ENCODE measurements at places on chromosomes 3 and 15.

GRCh38 chr3:33488246-33488645, 48.0 kb upstream of the UBP1 start:
- DNase-seq = no peak

GRCh38 chr3:126486360-126486847, 10.7 kb upstream of the ZXDC start:
- no peak for DNase-seq

- no peak for DNase-seq
Measured at GRCh38 chr3:48429960-48430707, at the start of gene PLXNB1. TSS of gene PLXNB1 (minus strand) at chr3:48430086. CDS start at chr3:48424611, 5,475 bp downstream.

DNA sequence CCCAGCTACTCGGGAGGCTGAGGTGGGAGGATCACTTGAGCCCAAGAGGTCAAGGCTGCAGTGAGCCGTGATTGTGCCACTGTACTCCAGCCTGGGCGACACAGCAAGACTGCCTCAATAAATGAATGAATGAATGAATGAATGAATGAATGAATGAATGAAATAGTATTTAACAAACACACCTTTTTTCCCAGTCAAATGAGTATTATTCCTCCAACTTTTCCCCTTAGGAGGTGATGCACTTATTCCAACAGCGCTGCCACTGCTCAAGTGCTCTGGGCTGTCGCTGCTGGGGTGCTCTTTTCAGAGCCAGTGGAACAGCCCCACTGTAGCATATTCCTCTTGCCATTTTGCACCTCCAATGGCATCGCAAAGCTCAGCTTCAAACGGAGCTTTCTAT, 66.8 kb upstream of the RAD18 start:
- DNase-seq = no peak

DNA sequence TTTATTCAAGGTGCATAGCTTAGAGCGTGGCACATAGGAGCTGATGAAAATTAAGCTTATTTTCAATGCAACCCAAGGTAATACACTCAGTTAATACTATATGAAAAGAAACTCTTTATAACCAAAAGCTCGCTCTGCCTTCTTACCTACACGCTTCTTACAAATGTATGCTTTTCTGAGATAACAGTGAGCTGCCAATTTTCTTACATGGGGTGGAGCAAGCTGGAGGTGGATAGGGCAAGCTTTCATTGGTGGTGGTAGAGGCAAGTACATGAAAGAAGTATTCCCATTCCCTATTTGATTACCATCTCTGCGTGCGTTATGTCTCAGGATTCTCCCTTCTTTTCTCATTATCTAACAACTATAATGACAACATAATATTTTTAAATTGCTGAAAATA, 8.9 kb downstream of the DZIP3 start:
- DNase-seq = no peak

- DNase-seq = no peak
Measured at GRCh38 chr15:33150431-33150941, 44.0 kb downstream of the FMN1 start.

DNA sequence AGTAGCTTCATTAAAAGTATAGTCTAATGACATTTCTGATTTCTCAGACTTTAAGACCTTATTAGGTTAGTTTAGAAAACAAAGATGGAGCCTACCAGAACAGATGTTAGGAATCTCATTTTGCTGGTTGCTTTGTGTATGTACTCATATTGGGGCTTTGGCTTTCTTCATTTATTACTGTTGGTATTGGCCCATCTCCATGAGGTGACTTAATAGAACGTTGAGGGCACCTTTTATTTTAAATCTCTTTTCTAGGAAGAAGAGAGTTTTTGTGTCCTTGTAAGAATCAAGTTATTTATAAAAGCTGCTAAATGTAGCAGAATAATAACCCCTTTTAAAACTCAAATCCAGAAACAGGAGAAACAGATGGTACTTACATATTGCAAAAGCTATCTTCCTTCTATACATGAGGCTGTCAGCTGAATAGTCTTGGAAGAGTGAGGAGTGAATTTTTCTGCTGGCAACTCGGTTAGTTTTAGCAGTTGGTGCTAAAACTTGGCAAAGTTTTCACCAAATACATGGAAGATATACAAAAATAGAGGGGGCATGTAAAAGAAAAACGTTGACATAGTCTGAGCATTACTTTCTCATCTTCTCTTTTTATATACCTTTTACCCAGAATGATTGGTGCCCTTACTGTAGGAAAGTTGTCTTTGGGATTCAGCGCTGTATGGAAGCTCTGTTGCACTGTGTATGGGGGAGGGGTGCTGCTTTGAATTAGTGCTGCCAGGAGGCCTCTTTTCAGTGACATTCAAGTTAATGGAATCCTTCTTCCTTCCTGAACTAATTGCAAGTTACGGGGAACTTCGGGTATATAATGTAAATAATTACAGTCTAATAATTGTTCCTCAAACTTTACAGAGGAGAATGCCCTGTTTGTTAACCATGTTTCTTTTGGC, 35.8 kb downstream of the CTNNB1 start:
- DNase-seq = no peak

DNA sequence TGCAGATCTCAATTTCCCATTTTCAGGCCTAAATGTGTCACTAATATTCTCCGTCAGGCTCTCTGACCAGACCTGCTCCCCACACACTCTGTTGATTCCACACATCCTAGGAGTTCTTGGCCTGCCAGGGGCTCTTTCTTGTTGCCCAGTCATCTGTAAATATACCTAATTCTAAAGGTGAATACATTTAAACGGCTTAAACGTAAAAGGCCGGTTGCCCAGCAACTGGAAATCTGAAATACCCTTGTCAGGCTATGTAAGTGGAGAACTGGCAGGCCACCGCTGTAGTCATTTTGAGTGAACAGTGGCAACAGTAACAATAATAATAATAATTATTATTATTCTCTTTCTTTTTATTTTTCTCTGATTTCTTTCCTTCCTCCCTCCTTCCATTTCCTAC, 302.7 kb downstream of the AGBL1 start:
- no peak for DNase-seq

GRCh38 chr3:120114376-120114775, 20.1 kb upstream of the GSK3B start:
- no peak for DNase-seq

GRCh38 chr3:120364821-120365220, 15.7 kb upstream of the LRRC58 start:
- no peak for DNase-seq

- no peak for DNase-seq
Measured at GRCh38 chr3:46861605-46862368, 1.5 kb downstream of the MYL3 start.

DNA sequence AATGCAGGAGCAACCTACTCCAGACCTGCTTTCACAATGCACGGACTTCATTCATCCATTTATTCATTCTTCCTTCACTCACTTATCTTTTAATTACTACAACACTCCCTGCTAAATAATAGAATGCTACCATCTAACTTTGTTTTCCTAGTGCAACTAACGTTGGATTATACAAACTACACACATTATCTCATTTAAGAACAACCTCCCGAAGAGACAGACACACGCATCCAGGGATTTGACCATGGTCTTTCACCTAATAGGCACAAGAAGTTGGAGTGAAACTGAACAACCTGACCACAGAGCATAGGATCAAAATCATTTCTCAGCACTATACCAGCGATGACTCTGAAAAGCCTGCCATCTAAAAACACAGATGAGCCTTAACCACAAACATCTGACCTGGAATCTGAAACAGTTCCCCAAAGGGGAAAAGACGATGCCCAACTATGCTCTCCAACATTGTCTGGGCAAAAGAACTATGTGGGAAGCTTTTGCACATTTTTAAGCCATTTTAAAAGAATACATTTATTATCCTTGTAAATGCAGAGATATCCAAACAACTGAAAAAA, 21.0 kb downstream of the ZNF385D start:
- DNase-seq = no peak

- DNase-seq = no peak
Measured at GRCh38 chr15:69265347-69265955, 33.3 kb upstream of the PAQR5 start.

DNA sequence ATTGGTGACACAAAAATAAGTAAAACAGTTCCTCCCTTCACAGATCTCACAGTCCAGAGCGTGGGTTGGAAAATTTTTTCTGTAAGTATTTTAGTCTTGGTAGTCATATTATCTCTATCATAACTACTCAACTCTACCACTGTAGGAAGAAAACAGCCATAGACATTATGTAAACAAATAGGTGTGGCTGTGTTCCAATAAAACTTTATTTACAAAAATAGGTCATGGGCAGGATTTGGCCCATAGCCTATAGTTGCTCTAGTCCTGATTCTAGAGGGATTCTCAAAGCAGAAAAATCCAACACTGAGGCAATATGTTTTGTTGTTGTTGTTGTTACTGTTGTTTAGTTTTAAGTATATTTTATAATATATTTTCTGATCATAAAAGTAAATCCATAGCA, 206.1 kb upstream of the GADL1 start:
- no peak for DNase-seq

- no peak for DNase-seq
Measured at GRCh38 chr3:13213911-13214846, 140.9 kb upstream of the IQSEC1 start.

DNA sequence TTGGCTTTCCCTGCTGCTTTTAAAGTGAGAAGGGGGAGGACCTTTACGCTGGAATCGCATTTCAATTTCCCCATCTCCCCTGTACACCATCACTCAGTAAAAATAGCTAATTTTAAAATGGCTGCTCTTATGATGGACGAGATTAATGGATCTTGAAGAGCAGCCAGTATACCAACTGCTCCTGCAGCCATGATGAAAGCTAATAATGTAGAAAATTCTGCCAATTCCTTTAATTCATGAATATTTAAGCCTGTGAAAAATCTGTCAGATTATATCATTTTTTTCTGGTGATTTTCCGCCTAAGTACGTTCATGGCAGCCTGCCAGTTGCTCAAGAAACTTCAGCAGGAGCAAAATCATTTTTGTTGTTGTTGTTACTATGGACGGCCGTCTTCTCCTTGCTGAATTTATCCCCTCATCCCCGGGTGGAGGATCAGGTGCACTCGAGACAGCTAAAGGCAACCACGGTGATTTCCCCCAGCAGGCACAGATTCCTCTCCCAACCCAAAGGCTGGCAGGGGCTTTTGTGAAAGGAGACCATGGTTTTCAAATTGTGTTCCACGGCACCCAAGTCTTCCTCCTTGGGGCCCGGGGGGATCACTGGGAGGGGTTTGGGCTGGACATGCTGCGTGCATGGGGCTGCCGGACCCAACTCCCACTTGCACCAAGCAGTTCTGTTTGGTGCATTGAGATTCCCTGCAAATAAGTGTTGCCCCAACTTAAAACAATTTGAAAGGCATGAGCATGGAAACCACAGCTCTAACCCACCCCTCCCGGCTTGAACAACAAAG, 289.6 kb downstream of the UACA start:
- no peak for DNase-seq

DNA sequence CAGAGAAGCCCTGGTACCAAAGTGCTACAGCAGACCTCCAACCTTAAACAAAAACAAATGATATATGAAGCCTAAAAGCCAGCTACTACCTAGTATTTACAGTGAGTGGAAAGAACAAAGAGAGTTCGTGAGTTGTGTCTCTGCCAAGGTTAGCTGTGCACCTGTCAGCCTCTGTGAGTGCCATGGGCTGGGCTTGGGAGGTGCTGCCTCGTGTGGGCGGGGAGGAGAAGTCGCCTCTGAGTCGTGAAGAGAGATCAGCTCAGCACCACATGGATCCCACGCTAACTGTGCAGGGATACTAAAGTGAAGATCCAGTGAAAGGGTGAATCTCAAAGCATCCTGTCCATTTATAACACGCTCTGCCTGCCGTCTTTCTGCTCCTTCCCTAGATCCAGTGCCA, 101.9 kb downstream of the CHDH start:
- no peak for DNase-seq

GRCh38 chr3:45683417-45684326, 5.5 kb upstream of the SACM1L start:
- DNase-seq = no peak

- no peak for DNase-seq
Measured at GRCh38 chr15:83555383-83555782, 98.5 kb upstream of the ADAMTSL3 start.

GRCh38 chr3:23004971-23005370, 198.2 kb upstream of the UBE2E2 start:
- DNase-seq = no peak

DNA sequence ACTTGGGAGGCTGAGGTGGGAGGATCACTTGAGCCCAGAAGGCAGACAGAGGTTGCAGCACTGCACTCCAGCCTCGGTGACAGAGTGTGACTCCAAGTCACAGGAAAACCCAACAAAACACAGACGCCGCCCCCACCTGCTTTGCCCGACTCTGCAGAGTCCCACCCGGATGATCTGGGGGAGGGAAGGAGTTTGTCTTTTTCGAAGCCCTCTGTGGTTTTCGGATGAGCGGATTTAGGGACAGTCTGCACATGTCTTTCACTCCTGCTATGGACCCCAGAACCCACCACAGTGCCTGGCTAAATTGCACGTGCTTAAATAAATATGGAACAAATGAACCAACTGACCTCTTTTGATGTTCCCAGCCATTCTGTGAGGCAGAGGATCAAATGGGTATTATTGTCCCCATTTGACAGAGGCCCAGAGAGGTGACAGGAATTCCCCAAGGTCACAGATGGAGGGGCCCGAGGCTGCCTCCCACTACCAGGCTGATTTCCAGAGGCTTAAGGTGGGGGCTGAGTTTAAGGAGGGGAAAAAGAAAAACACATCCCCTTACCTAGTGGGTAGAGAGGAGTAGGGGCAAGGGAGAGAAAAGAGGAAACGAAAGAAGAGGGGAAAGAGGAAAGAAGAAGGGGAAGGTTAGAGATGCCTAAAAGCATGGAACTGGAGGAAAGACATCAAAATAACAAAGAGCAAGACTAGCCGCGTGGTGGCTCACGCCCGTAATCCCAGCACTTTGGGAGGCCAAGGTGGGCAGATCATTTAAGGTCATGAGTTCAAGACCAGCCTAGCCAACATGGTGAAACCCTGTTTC, 59.4 kb upstream of the TFRC start:
- DNase-seq = no peak

GRCh38 chr3:147989344-147989743, 580.2 kb downstream of the ZIC1 start:
- DNase-seq = no peak

- no peak for DNase-seq
Measured at GRCh38 chr3:37853691-37854413, 7.8 kb upstream of the CTDSPL start.

- no peak for DNase-seq
Measured at GRCh38 chr3:66428733-66429132, 72.1 kb downstream of the LRIG1 start.

GRCh38 chr3:12884186-12884680, 42.9 kb upstream of the RPL32 start:
- DNase-seq = no peak

- no peak for DNase-seq
Measured at GRCh38 chr3:68090571-68090970, 436.2 kb upstream of the SUCLG2 start.

All from stimulated activated CD8-positive, alpha-beta memory T cell treated with anti-CD3 and anti-CD28 coated beads, Interleukin-4, amount 100 ng/mL, for 48 hours (primary cell).